Colonic mucosa (tissue), 4 donors: ENCODE measurements at places on chromosomes 2 and 18. TPM values are rescaled to one million over a fixed set of nuclear protein-coding genes. Genes with fewer than 3 reads are reported as not detected.

CMPK2 gene
- total RNA-seq: 2.6 TPM

ERCC3 gene
- total RNA-seq: 27.8 TPM

PRKCE gene
- 25.8 TPM for total RNA-seq

CNDP2 gene
- 261 TPM for total RNA-seq

DNA sequence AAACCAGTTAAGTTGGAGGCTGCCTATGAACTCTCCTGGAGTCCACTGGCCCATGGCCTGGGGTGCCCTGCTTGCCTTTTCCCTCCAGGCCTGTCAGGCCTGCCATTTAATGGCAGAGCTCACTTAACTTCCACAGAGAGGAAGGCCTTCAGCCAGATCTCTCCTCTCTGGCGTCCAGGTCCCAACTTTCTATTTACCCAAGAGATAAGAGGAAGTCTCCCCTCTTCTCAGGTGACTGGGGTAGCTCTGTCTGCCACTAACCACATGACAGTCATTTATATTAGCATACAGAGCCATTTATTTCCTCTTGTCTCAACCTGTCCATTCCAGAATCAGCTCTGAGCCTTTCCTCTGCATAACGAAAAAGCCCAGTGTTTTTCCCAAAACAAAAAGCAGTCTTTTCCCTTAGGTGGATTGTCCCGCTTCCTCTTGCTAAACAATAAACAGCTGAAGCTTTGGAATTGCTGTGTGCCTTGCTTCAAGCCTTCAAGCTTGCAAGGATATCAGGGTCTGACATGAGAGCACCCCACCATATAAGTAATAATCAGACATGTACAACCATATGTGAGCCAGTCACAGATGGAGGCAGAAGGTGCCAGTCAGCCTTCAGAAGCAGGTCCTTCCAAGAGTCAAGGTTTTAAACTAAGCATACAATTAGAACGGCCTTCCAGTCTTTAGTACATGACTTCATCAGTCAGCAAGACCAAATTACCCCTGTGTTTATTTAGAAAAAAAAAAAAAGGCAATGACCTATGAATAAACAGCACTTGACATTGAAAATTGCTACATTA lies 71.2 kb upstream of the STPG4 start:
- no peaks in the 10 kb centered on the region for H3K27me3 ChIP-seq
- H3K36me3 ChIP-seq: no peaks in the 10 kb centered on the region
- H3K4me3 ChIP-seq: no peak overlapping the region
- DNase-seq: no peak
- H3K27ac ChIP-seq: no peak overlapping the region
- H3K4me1 ChIP-seq: peaks cover 17% of the 10 kb centered on the region

- H3K4me3 ChIP-seq: no peak overlapping the region
- H3K4me1 ChIP-seq: no peaks in the 10 kb centered on the region
- H3K27ac ChIP-seq: no peak overlapping the region
- H3K36me3 ChIP-seq: no peaks in the 10 kb centered on the region
Measured at GRCh38 chr2:125698280-125698679, 957.7 kb upstream of the GYPC start.
